ENCODE measurements at places on chromosomes 5 and 9. TPM values are rescaled to one million over a fixed set of nuclear protein-coding genes. Genes with fewer than 3 reads are reported as not detected.

The SLC45A2 gene
- total RNA-seq, result not detected

The FSTL4 gene
- total RNA-seq, result 0.33 TPM

The MEIKIN gene
- not detected for total RNA-seq

The DMGDH gene
- not detected for total RNA-seq

The FLT4 gene
- total RNA-seq, result not detected

The SLC22A4 gene
- 1.6 TPM for total RNA-seq

The PRLR gene
- total RNA-seq, result 0.05 TPM

The ZNF658 gene
- 3.1 TPM for total RNA-seq

The ZNF366 gene
- total RNA-seq, result not detected

The GLDC gene
- 1.7 TPM for total RNA-seq

The TRIM36 gene
- 0.42 TPM for total RNA-seq

The PTPN3 gene
- 15.9 TPM for total RNA-seq

The PRRX2 gene
- total RNA-seq, result 1.2 TPM

The SPARC gene
- total RNA-seq, result 176 TPM

The TNFSF15 gene
- total RNA-seq, result 0.42 TPM

The ASTN2 gene
- total RNA-seq, result 0.28 TPM
